ENCODE measurements at places on chromosomes 16 and 17.
A peak's percentile ranks its signal among the peaks of the same experiment; 100 is the strongest.

DNA sequence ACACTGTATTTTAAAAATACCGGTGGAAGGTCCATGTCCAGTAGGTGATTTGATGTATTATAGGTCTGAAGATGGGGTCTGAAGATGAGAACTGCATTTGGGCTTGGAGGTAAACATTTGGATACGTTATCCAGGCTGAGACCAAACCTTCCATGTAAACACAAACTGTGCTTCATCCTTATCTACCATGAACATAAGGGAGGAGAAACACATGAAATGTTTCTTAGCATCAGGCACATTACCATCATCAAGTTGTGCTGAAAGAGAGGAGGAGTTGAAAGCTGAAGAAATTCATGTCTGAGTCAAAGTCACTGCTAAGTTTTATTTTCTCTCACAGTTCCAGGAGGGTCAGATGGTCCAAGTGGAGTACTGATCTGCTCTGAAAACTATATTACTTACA lies 11.4 kb downstream of the SF3B3 start:
- no peak for DNase-seq

DNA sequence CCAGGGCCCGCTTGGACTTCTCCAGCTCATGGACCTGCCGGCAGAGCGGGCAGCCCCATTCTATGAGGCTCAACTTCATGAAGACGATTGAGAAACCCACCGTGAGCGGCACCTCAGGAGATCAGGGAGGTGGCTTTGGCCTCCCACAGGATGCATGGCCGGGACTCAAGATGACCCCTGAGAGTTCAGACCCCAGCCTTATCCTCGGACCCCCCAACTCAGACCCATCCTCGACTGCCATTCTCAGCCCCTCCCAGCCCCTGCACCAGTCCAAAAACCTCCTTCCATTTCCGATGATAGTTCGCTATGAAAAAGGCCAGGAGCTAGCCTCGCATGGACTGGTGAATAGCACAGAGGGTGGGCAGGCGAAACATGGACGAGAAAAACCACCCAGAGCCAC lies 71.0 kb downstream of the NDE1 start:
- no peak for DNase-seq

DNA sequence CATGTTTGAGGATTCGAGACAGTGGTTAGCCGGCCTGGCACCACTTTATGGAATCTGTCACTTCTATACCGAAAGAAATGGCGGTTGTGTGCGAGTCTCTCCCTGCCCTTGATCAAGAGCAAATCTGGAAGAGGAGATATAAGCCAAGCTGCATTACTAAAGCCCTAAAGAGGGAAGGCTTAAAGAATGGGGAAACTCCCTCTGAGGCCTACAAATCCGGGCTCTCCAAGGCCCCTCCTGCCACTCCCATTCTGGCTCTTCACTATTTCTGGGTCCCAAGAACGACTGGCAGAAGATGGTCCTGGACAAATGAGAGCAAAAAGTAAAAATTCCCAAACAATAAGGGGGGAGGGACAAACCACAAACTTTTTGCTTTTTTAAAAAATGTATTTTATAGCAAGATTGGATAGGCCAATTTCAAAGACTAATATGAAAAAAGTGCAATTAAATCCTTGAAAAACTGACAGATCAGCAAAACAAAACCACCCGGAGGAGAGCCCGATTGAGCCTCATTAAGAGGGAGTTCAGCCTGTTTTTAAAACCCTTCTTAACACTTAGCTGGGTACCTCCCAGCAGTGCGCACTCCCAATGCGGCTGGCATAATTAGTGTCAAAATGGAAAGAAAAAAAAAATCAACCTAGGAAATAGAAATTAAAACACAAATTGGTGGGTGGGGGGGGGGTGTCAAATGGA lies 193.5 kb downstream of the ZFHX3 start:
- DNase-seq = no peak

DNA sequence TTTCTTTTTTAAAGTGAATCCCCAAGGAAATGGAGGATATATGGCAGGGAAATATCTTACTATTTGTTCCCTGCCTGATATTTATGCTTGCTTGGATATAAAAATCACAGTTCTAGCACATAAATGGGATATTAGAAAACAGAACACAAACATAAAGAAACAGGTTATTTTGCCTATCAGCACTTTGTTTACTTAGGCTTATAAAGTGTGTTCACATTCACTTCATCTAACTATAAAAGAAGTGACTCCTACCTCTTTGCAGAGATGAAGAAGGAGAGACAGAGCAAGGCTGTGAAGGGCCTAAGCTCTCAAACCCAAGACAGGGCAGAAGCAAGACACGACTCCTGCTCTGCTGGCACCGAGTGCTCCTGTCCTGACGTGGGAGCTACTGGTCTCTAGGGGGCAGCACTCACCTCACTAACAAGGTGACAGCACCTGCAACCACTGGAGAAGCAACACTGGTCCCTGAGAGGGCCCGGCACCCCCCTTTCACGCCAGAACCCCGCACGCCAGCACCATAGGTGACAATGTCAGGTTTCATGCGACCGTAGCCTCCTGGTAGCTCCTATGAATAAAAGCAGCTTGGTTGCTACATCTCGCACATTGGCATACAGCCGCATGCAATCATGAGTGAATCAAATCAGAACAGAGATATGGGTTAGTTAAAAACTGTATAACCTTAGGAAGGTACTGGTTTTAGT lies 32.0 kb downstream of the MBTPS1 start:
- DNase-seq = peak; percentile 68

DNA sequence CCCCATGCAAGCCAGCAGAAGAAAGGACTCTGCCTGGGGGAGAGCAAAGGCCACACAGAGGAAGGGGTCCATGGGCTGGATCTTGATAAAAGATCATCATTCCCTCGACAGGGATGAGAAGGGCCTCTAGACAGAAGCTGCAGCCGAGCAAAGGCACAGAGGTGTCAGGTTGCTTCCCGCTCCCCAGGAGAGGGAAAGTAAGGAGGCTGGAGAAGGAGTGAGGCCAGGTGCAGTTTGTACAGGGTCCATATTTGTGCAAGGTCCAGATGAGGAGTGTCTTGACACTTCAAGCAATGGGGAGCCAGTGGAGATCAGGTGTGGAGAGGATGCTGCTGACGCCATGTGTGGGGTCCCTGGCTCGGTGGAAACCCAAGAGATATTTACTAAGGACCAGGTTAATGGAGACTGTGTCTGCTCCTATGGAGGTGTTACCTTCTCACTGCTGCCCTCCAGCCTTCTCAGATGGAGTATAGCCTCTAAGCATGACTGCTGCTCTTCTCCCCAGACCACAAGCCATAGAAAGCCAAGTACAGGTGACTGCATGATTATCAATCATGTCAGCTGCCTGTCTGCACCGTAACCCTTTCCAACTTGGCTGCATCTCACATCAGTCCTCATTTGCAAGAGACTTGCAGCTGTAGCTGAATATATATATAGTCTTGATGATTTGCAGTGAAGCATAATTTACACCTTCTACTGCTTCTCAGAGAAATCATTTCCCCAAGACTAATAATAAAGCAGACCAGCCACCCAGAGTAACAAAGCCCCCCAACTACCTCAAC lies 21.1 kb downstream of the GAS7 start:
- no peak for DNase-seq

DNA sequence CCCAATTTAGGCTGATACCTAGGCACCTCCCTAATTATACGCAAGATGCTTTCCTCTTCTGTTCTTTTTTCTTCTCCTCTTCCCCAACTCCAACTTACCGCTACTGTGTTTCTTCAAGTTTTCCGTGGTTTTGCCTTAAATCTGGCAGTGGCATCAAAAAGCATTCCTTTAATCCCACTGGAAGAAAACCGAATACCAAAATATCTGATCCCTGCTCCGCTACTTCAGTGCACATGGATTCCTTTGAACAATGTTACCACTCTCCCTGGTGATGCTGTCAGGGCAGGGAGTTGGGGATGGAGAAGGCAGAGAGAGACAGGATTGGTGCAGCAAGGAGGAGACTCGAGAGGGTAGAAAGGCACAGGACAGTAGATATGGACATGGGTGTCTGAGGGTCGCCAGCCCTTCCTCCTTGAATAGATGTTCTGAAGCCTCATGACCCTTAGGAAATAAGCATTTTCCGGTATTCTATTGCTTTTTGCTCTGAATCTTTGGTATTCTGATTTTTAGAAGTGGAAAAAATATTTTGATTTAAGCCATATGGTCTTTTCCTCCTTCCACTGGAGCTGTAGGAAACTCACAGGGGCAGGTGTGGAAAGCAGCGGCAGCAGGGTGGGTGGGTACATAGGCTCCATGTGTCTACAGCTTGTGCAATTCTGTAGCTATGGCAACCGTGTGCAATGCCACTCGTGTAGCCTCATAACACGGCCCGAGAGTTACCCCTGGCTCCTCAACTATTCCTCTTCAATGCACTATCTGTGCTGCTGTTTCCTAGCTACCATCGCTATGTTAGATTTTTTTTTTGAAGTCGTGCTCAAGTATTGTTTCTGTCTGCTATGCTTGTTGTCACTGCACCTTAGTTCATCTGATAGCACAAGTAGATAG lies 32.3 kb upstream of the TANC2 start:
- DNase-seq = no peak

DNA sequence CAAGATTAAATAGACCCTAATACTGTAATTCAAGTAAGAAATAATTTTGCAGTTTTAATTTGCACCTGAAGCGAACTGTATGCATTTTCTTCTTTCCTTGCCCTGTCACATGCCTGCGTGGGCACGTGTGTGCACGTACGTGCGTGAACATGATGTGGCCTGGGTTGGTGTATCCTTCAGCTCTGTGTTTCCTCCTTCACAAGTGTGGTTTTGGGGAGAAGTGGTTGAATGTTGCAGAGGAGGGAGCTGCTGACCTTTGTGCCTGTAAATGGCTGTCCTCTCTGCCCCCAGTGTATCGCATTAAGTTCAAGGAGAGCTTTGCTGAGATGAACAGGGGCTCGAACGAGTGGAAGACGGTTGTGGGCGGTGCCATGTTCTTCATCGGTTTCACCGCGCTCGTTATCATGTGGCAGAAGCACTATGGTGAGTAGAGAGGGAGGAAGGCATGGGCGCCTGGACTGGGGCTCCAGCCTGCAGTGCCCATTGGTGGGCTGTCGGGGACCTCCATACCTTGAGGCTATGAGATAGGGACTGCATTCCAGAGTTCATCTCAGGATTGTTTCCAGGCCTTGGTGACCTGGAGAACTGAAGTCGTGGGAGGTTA lies 6.0 kb downstream of the COX4I1 start:
- DNase-seq = no peak

DNA sequence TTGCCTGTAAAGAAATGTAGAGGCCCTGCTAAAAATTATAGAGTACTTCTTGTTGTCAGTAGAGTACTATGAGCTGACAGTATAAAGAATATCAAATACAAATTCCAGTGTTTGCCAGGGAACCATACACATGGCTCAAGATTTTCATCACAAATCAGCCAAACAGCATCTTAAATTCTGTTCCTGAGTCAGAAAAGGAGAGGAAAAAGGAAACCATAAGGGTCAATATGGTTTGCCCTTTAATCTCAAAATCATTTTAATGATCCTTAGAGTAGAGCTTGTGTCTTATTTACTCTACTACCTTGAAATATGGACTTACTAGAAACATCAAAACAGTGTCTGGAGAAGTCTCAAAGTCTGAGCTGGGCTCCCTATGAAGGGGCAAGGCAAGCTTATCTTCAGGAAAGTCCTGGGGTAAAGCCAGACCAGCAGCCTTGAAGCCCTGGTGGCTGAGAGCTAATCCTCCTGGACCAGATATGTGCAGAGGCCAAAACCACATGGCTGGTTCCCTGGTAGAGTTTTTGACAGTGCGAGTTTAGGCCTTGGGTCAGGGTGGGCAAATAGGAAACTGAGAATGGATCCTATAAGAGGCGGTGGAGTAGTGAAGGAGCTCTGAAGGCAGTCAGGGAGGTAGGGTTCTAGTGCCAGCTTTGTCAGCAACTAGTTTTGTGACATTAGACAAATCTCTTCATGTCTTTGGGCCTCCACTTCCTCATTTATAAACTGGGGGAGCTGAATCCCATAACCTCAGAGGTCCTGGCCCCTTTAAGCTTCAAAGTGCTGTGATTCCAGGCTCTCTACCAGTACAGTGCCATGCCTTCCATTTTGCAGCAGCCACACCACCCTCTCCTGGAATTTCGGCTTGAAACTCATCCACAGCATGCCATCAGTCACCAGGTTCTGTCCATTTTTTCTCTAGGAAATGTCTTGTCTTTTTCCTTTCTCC lies 38.9 kb downstream of the MRTFB start:
- DNase-seq = no peak

GRCh38 chr16:70801611-70802010 lies 653 bp upstream of the VAC14 start:
- DNase-seq = no peak
